NCI-H146 (cell line): ENCODE measurements at places on chromosomes 13 and 19.

GRCh38 chr19:1134431-1134830, 30.6 kb downstream of the GPX4 start:
- DNase-seq: no peak

GRCh38 chr19:46056536-46056935, 15.7 kb upstream of the IGFL4 start:
- peak; percentile 10 for DNase-seq

DNA sequence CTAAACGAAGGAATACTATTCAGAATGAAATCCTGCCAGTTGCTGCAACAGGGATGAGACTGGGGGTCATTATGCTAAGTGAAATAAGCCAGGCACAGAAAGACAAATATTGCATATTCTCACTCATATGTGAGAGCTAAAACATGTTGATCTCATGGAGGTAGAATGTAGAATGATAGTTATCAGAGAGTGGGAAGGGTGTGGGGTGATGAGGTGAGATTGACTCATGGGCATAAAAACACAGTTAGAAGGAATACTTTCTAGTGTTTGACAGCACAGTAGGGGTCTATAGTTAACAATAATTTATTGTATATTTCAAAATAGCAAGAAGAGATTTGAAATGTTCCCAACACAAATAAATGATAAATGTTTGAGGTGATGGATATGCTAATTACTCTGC, 7.8 kb upstream of the OR7C2 start:
- no peak for DNase-seq

DNA sequence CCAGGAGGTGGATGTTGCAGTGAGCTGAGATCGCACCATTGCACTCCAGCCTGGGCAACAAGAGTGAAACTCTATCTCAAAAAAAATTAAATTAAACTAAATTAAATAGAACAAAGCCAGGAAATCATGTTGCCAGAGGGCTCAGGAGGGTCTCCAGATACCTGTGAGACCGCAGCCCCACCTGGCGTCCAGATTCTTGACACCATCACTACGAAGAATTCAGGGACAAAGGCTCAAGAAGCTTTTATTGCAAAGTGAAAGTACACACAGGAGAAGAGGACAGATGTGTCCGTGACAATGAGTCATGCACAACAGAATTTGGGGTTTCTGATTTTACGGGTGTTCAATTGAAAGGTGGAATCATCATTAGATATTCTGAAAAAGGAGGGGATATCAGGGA, 76.6 kb downstream of the STOML3 start:
- peak; percentile 69 for DNase-seq

DNA sequence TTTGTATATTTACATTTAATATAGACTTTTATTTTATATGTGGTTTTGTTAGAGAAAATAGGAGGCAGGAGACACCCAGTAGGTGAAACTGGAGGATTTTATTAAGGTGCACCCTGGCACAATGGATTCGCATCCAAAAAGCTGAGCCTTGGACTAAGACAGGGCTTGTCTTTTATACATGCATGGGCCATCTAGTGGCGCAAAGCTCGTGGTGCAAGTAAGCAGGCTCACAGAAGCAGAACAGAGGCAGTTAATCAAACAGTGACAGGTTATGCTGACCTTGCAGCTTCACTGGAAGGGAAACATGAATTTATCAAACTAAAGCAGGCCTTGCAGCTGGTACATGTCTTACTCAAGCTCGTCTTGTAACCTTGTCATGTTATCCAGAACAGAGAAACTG, 58.8 kb upstream of the ZNF681 start:
- DNase-seq: peak; percentile 16

DNA sequence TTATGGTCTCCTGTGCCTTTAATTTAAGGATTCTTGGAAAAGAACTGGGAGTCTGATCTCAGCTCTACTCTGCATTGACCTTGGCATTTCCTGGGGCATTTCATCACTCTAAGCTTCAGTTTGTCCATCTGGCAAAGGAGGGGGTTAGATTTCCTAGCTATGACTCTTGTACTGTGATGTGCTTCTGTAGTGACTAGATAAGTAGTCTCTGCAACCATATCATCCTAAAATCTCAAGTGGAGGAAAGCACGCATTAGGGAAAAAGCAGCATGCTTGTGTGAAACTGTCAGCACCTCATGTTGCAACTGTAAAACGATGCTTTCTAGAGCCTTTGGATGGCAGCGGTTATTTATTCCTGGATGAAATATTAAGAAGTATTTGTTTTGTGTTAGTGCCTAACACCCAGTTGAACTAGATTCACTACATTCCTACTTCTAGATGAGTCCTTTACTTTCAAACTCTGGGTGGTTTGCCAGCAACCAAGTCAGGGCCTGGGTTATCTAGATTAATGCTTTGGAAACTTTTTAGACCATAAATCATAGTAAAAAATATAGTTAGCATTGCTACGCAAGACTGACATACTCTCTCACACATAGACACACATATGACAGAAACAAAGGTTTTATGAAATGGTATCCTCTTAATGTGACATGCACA, 6.8 kb downstream of the WDFY2 start:
- DNase-seq: no peak

- no peak for DNase-seq
Measured at GRCh38 chr19:35959040-35959967, 23.1 kb downstream of the LRFN3 start.

DNA sequence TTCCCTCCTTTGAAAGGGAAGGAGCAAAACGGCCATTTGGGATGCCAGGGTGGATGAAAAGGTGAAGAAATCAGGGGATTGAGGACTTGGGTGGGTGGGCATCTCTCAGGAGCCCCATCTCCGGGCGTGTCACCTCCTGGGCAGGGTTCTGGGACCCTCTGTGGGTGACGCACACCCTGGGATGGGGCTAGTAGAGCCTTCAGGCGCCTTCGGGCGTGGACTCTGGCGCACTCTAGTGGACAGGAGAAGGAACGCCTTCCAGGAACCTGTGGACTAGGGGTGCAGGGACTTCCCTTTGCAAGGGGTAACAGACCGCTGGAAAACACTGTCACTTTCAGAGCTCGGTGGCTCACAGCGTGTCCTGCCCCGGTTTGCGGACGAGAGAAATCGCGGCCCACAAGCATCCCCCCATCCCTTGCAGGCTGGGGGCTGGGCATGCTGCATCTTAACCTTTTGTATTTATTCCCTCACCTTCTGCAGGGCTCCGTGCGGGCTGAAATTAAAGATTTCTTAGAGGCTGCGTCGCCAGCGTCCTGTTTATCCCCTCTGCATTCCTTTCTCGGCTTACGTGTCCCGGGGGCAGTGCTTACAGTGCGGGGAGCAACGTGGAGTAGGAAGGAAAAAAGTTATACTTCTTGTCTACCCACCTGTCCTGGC, 15.2 kb upstream of the S1PR4 start:
- peak; percentile 57 for DNase-seq

- no peak for DNase-seq
Measured at GRCh38 chr19:728011-728410, 19.3 kb downstream of the PALM start.

- no peak for DNase-seq
Measured at GRCh38 chr13:75762076-75762937, 126.2 kb downstream of the LMO7 start.

GRCh38 chr13:111947026-111947810, 119.7 kb upstream of the SOX1 start:
- no peak for DNase-seq

DNA sequence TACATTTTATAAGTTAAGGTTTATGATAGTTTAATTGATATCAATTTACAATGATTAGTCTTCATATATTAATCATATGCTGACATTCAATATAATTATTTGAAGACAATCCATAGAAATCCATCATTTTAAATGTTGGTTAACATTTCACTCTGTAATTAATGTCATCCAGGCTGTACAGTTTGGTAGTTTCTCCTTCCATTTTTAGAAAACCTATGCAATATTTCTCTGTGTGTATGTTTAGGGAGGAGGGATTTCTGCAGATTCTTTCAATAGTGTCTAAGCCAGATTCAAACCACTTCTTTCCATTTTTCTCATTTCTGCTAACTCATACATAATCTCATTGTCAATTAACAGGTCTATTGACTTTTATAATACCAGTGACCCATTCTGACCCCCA, 1159.0 kb upstream of the ATXN8OS start:
- DNase-seq: no peak

DNA sequence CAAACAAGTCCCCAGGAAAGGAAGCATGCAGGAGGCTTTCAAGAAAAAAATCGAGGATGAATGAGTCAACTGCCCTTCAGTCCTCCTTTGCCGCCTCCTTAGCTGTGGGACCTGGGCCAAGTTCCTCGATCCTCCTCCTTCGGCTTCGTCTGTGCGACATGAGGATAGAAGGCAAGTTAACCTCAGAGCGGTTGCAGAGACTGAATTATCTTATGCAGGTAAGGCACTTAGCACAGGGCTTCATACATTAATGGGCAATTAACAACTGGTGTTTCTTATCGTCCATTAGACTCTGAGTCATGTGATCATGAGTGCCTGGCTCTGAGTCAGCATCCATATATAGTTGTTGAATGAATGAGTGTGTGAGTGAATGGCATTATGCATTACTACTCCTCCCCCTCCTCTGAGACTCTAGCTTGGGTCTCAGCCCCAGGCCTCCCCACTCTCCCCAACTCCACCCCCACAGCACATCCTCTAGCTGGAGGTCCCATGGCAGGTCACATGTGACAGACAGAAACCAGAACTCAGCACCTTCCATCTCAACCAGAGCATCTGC, 1.6 kb upstream of the TTC9B start:
- no peak for DNase-seq

DNA sequence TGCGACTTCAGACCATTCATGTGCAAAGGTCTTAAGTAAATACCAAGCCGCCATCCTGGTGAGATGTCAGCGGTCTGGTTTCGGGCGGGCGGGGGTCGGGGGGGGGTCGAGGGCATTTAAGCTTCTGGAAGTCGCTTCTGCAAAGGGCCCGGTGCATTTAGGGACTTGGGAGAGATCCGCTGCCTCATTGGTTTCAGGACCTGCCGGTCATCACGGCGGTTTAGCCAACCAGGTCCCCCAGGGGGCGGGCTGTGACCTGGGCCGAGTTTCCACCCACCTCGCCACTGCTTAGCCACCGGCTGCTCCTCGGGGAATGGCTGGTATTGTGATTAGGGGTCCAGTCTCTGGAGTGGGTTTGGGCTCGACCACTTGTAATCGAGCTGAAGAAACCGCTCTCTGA, 7.8 kb downstream of the ANKLE1 start:
- DNase-seq: peak; percentile 74

- no peak for DNase-seq
Measured at GRCh38 chr13:112900691-112901091, 68.3 kb upstream of the MCF2L start.

- DNase-seq: no peak
Measured at GRCh38 chr13:33637978-33638743, 179.8 kb upstream of the RFC3 start.

DNA sequence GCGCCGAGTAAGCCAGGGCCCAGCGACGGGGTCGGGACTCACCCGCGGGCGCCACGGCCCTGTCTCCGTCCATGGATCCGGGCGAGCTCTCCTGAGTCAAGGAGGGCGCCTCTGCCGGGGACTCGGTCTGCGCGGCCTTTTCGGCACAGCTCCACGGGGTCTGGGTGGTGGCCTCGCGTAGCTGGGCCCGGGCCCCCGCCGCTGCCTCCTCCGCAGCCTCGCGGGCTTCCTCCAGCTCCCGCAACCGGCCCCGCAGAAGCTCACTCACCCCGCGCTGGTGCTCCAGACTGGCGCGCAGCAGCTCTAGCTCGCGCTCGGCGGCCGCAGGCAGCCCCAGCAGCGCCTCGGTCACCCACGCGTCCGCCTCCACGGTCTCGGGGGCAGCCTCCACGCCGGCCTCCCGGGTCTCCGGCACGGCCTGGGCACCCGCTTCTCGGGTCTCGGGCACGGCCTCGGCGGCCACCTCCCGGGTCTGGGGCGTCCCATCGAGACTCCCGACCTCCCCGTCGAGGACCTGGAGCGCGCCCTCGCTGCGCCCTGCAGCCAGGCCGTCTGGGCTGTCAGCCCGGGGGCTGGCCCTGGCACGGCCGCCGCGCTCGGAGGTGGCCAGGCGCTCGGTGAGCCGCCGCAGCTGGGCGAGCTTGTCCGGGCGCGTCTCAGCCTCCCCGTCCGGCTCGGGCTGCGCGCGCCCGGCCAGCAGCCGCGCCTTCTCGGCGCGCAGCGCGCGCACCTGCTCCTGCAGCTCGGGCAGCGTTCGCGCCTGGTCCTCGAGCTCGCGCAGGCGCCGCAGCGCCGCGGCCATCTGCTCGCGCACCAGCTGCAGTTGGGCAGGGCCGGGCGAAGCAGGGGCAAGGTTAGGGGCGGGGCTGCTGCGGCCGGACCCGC, 8.4 kb downstream of the KANK3 start:
- peak; percentile 80 for DNase-seq

- peak; percentile 81 for DNase-seq
Measured at GRCh38 chr13:93496985-93497673, 270.5 kb downstream of the GPC6 start.

GRCh38 chr13:64305246-64305645, 2889.6 kb upstream of the PCDH20 start:
- DNase-seq: no peak

DNA sequence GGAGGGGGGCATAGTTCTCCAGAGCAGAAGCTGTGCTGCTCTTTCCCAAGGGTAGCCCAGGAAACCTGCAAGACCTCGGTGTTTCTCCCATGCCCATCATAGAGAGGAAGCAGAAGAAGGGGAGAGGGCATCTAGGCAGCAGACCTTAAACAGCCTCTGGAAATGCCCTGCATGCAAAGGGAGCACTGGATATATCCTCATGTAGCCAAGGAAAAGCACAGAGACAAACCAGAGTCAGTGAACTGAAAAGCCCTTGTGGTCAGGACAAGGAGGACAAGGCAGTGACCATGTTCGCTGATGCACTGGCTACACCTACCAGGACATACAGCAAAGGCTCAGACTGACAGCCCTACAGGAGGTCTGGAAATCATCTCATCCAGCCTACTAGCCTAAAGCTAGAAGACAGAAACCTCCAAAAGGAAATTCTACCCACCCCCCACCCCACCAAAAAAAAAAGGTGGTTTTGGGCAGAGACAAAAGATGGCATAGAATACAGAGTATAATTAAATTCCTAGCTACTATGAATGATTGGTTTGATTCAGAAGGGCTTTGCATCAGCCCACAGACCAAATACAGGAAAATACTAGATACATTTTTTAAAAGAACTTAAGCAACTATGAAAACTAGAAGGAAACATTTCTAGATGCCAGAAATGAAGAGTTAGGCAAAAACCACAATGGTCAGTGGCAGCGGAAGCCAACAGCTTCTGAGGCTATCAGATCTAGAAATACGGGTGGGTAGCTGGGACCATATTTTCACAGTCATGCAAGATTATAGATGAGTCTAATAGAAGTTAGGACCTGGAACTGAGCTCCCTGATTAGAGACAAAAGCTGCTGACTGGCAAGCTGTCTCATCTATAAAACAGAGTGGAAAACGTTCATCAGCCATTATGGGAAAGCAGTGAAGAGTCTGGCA, 4.4 kb upstream of the TBC1D4 start:
- DNase-seq: no peak

DNA sequence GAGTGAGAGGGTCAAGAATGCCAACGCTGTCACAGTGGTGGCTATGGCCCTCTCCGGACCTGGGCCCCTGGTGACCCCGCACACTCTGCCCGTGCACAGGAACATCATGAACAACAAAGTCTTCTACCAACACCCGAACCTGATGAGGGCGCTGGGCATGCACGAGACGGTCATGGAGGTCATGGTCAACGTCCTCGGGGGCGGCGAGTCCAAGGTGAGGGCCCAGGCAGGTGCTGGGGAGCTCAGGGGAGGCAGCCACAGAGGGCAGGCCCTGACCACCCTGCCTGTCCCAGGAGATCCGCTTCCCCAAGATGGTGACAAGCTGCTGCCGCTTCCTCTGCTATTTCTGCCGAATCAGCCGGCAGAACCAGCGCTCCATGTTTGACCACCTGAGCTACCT, 62.6 kb downstream of the RYR1 start:
- DNase-seq: no peak
